SK-N-DZ (cell line): ENCODE measurements at places on chromosomes 2 and 18.

DNA sequence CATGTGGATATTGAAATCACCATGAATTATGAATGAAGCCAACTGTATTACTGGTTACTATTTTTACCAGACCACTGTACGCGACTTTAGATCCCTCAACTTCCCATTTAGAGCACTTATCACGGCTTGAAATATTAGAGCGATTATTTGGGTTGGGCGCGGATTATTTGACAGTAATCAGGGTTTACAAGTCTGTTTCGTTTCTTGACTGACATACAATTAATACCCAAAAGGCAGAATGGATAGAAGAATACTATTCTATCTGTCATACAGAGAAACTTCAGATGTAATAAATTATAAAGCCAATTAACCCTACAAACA lies 496 bp upstream of the NAPG start:
- no peak for DNase-seq

DNA sequence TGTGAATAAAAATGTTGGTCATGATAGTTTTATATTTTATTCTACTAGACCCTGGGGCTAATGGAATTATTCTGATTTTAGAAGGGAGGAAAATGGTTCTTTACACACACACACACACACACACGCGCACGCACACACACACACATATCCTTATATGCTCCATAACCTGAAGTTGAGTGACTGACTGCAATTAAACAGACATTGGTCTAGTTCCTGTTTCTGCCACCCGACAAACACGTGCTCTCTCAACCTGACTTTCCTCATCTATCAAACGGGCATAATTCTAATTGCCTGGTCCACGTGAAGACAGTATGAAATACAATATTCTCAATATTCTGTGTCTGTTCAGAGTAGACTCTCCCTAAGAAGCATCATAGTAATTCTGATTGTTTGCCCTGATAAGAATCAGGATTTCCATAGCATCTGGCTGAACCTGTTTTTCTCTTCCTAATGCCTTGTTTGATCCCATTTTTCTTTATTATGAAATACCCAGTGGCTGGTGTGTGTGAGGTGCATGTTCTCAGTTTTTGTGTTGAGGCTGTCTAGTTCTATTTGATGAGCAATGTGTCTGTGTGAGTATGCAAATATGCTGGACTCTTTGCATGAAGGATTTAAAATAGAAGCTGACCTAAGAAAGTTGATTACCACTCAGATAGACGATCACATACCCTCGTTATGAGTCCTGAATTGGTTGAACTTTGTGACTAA lies 51.0 kb downstream of the SETBP1 start:
- DNase-seq = peak; percentile 75

- DNase-seq = no peak
Measured at GRCh38 chr2:68466361-68466777, 725 bp downstream of the FBXO48 start.

- DNase-seq = no peak
Measured at GRCh38 chr18:6734726-6735430, 5.4 kb downstream of the ARHGAP28 start.

DNA sequence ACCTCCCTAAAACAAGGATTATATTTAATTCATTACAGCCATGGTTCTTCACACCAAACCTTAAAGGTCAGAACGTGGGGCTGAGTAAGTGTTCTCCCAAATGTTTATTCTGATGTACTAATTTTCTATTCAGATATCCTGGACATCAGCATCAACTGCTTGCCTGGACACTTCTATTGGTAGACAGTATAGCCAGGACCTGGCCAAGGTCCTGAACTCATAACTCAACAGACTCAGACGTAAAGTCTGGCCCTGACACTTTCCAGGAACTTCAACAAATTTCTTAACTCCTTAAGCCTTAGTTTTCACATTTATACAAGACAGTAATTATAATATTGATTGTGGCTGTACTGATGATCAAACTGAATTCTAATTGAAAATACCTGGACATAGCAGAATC lies 89.1 kb downstream of the AKAIN1 start:
- DNase-seq = no peak

GRCh38 chr2:177155631-177156030 lies 57.0 kb upstream of the HNRNPA3 start:
- no peak for DNase-seq

DNA sequence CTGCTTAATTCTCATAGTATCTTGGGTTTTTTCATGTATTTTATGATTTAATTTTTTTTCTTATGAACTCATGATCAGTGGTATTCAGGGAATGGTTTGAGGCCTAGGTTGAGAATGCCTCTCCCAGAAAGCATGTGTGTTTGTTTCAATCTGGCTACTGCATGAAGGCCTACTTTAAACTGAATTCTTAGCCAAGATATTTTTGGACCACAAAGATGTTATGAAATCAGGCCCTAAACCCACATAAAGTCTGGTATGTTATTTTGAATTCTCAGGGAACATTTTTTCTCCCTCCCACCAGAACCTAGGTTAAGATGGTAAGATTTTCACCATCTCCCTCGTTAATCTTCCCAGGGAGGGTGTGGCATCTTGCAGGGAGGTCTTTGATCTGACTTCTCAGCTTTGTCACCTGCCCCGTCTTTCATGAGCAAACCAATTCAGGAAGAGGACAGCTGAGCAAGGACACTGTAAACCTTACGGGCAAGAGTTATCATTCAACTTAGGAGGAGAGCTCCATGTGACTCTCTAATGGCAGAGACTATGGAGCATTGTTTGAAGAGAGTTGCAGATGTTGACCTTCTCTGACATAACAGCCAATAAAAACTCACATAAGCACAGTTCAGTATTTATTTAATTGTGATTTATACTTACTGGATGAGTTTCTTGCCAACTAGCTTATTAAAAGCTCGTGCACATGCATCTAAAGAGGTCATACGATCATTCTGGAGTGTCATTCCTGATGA lies 21.3 kb upstream of the ACKR3 start:
- DNase-seq = no peak

DNA sequence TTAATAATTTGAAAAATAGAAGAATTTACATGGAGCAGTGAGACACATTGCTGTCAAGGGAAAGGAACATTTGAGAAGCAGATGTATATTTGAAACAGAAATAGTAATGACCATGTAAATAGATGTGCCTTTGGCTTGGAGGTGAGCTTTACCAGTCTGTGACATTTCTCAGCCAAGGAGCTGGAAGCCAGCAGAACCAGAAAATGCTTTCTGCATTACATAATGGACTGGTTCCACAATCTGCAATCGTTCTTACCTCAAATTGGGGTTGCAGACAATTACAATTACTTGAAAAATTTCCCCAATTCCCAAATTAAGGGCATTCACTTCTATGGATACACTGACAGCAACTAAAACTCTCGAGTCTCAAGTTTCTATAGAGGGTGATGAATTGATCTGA lies 59.7 kb downstream of the HNMT start:
- no peak for DNase-seq

DNA sequence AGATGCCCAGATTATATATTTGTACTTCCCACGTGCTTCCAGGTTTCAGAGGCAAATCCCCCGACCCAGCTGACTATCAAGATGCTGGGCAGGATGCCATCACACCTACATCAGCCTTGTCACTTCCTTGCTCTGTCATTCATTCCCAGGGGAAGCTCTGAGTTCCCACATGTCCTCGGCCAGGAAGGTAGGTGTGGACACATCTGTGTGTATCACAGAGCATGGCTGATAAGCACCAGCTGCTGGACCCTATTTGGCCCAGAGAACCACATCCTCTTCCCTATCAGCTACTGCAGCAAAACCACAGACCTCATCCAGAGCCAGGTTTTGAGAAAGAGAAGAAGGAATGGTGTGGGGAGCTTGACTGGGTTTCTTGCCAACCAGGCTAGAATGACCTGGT lies 31.9 kb upstream of the ITGA6 start:
- DNase-seq = no peak

- DNase-seq = no peak
Measured at GRCh38 chr18:36833120-36833519, 4.2 kb downstream of the KIAA1328 start.

DNA sequence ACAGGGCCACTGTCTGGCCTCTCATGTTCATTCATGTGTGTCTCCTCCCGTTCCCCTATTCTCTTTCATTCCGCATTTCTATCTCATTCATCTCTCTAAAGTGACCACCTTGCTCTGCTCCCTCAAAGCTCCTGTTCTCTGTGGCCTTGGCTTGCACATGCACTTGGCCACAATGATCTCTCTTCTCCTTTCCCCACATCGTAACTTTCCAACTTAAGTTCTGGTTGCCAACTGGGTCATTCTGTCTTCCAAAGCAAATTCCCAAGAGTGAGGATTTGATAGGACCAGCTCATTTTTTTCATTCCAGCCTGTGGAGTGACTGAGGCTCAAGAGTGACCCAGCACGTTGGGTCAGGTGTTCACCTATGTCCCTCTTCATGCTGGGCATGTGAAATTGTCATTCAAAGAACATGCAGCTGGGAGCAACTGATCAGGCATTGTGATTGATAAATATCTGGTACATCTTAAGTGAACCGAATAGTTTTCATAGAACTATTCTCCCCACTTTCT lies 14.3 kb upstream of the ITGA6 start:
- no peak for DNase-seq

GRCh38 chr18:32093523-32093922 lies 1.8 kb downstream of the RNF138 start:
- no peak for DNase-seq

DNA sequence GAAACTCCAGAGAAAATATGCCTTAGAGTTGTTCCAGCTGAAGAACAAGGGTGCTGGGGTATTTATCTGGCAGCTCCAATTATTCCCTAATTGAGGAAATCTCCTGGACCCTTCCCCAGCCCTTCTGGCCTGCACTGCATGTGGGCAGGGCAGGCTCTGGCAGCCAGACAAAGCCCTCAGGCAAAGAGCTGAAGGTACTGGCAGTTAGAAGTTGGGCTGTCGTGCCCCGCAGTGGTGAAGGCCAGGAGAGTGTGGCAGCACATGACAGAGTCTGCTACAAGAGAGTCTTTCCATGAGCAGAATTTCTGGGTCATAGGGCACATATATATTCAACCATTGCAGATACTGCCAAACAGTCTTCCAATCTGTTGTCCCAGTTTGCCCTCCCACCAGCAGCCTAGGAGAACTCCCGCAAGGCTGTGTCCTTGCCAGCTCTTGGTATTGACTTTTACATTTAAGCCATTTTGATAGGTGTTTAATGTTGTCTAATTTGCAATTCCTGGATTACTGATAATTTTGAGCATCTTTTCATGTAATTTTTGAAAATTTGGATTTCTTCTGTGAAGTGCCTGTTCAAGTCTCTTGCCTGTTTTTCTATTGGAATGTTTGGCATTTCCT lies 26.6 kb downstream of the ONECUT2 start:
- DNase-seq = no peak

DNA sequence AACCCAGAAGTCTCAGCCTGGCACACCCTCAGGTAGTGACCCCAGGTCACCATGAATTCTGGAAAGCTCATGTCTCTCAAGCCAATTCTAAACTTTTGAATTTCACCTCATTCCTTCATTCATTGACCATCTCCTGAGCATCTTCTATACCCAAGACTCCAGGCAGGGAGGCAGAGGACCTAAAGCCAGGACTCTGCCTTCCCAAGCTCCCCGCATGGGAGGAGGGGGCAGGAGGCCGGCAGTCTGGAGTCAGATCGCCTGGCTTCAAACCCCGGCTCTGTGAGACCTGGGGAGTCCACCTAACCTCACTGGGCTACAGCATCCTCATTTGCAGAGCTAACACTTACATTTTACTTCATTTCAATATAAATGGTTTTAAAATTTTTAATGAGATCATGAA lies 59.0 kb downstream of the SMAD7 start:
- no peak for DNase-seq

DNA sequence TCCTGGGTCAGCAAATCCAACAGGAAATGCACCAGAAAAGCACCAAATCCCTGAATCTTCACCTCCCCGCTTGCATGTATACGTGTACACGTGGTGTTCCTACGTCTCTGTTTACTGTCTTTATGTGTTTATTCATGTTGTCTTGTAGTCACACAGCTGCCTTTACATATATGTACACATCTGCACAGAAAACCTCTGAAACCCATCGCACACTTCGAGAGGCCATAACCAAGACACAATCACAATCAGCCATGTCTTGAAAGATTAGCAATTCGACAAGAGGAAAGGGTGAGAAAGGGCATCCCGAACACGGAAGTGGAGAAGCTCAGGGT lies 98.1 kb downstream of the PLB1 start:
- DNase-seq = no peak

DNA sequence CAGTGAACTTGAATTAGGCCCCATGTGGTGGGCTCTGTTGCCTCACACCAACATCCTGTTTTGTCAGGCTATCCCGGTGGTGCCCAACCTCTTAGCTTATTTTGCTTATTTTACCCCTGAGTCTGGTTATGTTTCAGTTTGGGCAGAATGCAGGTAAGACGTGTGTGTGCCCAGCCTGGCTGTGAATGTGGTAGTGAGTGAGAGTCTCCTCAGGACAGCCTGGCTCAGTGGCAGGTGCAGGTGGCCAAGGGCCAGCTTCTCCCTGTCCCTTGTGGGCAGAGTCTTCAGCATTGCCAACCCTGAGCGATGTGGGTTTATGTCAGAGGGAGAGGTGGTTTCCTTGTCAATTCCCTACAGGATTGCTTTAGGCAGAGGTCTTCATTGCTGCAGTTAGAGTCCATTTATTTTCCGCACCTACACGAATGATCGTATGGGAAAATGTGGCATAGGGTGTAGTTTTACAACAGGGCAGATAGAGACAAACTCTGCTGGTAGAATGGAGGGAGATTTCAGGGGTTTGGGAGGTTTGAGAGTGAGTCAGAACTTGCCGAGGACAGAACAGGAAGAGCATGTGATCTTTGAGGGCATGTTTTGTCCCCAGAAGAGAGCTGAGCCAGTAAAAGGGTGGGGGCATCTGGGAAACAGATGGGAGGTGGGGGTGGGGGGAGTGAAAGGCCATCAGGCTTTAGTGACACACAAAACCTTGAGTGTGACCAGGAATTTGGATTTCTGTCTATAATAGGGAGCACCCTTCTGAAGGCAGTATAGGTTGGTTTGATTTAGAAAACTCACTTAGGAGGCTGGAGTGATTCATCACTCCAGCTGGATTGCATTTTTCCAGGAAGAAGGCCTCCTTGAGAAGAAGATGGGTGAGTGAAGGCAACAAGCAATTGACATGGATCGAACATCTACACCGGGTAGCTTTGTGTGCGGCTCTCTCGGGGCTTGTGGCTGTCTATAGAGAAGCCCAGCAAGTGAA lies 156.2 kb upstream of the CELF4 start:
- no peak for DNase-seq

DNA sequence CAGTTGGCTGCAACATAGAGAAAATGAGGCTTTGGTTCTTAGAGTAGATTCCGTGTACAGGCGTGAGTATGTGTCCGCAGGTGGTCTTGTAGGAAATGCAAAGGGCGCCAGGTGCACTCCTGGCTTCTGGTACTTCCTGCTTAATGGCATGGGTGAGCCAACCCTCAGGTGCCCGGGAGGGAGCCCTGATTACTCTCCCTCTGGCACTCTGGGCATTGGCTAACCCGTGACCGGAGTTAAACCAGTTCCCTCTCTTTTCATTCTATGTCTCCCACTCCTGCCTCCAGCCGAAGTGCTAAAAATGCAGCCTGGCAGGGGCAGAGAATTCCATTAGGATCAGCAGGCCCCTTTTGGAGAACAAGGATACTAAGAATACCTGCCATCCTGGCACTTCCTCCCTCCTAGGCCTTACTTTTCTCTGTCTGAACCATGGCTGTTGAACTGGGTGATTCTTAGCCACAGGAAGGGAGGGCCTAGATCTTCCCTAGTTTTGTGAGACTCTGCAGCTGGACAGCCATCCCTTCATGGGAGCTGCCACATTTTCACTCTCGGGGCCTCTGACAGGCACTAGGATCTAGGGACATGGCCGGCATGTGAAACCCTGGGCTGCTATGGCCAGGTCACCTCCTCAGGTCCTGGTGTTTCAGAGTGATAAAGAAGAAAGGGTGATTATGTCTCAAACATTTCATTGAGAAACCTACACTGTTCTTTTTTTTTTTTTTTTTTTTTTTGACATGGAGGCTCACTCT lies 6.5 kb downstream of the MERTK start:
- DNase-seq = no peak
